ENCODE measurements at places on chromosomes 3 and 15. TPM values are rescaled to one million over a fixed set of nuclear protein-coding genes. Genes with fewer than 3 reads are reported as not detected.

The IMPG2 gene
- not detected for total RNA-seq

DNA sequence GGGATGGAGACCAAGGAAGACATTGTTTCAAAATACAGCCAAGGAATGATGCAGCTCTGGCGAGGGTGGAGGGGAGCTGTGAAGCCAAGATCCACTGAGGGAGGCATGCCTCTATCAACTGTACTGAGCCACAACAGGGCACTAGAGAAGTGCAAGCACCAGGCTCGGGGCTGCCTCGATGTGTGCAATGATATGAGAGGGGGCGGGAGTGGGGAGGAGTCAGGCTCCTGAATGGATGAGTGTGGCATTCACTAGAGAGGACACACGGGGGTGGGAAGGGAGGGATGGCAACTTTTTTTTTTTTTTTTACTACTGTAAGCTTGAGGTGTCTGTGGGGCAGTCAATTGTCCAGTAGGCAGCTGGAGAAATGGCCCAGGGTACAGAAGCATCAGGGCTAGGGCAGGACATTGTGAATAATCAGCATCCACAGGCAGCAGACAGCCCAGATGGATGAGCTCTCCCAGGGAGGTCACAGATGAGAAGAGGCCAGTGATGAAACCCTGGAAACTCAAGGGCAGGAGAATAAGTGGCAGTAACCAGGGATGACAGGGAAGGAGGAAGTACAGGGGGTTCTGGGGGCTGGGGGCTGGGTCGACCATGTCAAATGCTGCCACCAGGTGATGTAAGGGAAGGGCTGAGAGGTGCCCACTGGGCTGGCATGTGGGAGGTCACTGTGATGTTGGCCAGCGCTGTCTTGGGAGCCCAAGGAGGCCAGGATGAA is 5.9 kb downstream of the STOML1 start:
- no peak for DNase-seq

DNA sequence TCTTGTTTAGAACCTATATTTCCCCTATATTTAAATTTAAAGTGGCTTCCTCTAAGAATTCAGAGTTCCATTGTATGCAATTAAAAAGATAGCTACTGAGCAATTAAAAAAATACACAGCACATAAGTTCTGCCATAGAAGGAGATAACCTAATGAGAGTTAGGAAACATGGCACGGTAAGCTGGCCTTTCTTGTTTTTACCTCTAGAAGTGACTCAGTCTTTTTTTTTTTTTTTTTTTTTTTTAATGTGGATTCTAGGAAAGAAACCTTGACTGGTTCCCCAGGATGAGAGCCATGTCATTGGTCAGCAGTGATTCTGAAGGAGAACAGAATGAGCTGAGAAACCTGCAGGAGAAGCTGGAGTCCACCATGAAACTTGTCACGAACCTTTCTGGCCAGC is 142.7 kb upstream of the BHLHE40 start:
- DNase-seq: no peak

DNA sequence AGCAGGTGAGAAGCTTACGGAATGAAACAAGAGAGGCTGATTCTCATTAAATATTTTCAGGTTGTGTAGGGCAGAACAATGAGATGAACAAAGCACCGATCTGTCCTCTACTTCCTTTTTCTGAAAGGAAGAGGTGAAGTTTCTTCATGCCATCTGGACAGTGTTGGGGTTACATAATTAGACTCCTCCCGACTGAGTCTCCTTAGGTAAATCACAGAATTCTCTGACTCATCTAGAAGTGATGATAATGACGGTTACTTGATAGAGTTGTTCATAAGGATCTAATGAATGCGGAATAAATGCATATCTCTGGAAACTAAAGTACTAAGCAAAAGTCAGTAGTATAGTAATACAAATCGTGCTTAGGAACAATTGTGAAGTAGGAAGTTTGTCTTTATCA is 21.2 kb downstream of the CRTC3 start:
- DNase-seq: no peak

GRCh38 chr3:188734395-188734794 is 437.4 kb upstream of the TPRG1 start:
- no peak for DNase-seq

DNA sequence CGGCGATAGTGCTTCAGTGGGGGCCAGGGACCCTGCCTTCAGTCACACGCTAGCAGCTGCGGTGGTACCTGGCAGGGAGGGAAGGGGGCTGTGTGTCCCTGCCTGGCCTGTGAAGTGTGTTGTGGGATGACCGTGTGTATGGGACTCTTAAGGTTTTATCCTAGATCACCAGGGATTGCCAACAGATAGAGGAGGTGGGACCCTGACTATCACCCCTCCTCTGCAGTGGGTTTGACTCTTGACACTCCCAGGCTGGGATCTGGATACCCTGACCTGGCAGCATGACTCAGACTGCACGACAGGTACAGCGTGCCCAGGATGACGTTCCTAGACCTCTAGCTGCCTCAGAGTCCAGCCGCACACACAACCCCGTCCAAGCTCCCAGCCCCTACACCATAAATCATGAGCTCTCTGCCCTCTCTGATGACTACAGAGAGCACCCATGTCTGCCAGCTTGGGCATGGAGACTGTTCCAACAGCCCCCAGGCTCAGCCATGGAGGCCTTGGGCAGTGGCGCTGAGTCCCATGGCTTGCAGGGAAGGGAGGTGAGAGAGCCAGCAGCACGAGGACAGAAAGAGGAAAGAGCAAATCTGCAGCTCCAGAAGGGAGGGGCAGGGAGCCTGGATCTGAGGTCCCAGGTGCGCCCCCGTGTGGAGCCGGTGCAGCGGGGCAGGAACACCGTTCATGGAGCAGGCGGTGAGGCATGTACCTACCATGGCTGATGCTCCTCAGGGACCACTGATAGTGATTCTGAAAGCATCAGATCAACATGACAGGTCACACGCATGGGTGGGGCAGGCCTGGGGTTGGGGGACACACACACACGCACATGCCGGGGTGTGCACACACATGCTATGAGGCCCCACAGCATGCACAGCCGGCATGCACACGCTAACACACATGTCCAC is 71.0 kb downstream of the ADAMTS7 start:
- peak; percentile 74 for DNase-seq

- no peak for DNase-seq
Measured at GRCh38 chr15:25862472-25863110, 536 bp downstream of the ATP10A start.

Data from left colon (tissue), 2 donors.